ENCODE measurements at places on chromosomes 7 and 10. TPM values are rescaled to one million over a fixed set of nuclear protein-coding genes. Genes with fewer than 3 reads are reported as not detected.

- DNase-seq = no peak
Measured at GRCh38 chr10:118966076-118966849, 63.3 kb upstream of the NANOS1 start.

GRCh38 chr10:10647331-10647730 lies 370.3 kb upstream of the CELF2 start:
- DNase-seq = no peak

GRCh38 chr7:28774261-28774988 lies 183.7 kb downstream of the TRIL start:
- DNase-seq = no peak

DNA sequence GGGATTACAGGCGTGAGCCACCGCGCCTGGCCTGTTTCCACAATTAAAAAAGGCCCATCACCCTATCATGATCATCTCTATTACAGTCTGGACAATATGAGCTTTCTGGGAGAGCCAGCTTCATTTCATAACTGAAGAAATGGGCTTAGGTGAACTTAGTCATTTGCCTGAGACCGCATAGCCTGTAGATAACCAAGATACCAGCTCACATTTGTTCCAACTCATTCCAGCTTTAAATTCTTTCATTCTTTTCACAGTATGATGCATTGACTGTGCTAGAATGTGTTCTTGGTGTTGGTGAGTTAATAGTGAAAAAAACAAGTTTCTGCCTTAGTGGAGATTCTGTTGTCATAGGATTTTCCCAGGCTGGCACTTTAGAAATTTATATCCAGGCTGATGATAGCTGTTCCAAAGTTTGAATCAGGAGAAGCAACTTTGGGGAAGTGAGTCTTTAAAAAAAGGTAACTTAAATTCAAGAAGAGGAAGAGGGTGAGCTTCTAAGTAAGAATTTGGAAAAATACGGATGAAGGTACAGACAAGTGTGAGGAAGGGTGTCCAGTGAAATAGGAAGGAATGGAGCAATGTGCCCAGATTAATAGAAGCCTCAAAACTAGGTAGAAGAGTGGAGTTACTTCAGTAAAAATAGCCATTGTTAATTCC lies 2.1 kb upstream of the H2AZ2 start:
- no peak for DNase-seq

DNA sequence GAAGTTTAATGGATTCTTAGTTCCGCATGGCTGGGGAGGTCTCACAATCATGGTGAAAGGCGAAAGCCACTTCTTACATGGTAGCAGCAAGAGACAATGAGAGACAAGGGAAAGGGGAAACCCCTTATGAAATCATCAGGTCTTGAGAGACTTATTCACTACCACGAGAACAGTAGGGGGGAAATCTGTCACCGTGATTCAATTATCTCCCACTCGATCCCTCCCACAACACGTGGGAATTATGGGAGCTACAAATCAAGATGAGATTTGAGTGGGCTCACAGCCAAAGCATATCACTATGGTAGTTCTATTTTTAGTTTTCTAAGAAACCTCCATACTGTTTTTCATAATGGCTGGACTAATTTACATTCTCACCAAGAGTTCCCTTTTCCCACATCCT lies 36.7 kb downstream of the SPAM1 start:
- no peak for DNase-seq

GRCh38 chr7:17680943-17681351 lies 259.3 kb downstream of the SNX13 start:
- DNase-seq = no peak

DNA sequence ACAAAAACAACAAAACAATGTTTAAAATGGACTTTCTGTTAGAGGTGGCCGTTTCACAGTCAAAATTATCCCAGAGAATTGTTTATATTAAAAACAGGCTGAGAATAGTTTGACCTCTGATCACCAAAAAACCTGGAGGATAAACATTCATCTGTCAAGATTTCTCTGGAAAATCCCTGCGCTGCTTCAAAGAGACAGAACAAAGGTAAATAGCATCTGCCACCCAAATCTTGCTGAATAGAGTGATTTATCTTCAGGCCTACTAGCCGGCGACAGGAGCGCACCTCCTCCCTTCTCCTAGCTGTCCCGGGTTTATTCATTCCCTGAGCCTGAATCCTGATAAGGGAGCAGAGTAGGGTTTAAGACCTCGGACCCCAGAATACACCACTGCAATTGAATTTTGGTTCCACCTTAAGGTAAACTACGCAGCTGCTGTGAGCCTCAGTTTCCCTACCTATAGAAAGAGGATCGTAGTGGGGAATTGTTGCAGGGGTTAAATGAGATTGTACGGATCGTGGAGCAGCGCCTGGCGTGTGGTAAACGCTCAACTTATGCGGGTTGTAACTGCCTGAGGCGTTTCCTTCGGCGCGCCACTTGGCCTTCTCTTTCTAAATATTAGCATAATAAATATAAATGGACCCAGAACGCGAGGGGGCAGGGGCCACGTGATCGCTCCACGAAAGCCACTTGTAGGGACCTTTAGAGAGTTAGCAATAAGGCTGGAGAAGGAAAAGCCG lies 498 bp upstream of the ST7 start:
- DNase-seq = no peak

GRCh38 chr10:86170255-86171108 lies 196.1 kb downstream of the GRID1 start:
- no peak for DNase-seq

GRCh38 chr10:4070921-4071660 lies 286.1 kb upstream of the KLF6 start:
- DNase-seq = no peak

GRCh38 chr7:121391686-121392085 lies 4.4 kb downstream of the FAM3C start:
- DNase-seq = no peak

DNA sequence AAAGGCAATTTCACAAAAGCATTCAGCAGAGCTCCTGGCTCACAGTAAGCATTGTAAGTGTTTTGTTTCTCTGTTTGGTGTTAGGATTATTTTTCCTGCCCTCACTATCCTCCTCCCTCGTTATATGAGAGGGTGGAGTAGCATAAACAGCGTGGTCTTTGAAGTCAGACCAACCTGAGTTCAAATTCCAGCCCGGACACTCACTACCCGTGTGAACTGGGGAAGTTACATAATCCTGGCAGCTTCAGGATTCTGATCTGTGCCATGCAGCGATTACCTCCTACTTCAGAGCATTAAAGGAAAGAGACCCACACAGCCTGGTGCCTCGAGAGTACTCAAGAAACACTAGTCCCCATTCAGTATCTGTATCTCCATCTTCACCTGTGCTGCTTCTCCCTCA lies 386.5 kb downstream of the INHBA start:
- DNase-seq = no peak

- no peak for DNase-seq
Measured at GRCh38 chr7:14207138-14207537, 217.7 kb upstream of the ETV1 start.

- no peak for DNase-seq
Measured at GRCh38 chr7:30012757-30013156, 13.7 kb downstream of the FKBP14 start.

DNA sequence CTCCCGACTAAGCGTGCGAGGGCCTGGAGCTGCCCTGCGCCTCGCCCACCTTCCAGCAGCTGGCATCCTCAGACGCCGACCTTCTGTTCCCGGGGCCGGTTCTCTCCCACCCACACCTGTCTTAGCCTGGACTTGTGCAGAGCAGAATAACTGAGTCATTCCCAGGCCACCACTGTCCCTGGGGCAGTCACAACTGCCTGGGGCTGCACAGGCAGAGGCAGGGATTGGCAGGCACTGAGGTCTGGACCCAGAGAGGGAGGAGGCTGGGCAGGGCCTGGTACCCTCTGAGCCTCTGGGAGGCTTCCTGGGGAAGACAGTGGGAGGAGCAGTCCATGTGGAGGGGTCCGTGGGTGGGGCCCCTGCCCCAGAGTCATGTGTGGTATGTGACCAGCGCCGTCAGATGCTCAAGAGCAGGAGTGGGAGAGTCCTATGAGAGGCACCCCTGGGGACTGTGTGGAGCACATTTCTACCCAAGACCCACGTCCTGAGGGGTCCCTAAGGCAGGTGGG lies 74.3 kb downstream of the NKX6-2 start:
- DNase-seq = no peak

- no peak for DNase-seq
Measured at GRCh38 chr7:157009170-157009777, 1.2 kb downstream of the MNX1 start.

GRCh38 chr10:104447331-104447730 lies 93.7 kb downstream of the CFAP58 start:
- DNase-seq = no peak

DNA sequence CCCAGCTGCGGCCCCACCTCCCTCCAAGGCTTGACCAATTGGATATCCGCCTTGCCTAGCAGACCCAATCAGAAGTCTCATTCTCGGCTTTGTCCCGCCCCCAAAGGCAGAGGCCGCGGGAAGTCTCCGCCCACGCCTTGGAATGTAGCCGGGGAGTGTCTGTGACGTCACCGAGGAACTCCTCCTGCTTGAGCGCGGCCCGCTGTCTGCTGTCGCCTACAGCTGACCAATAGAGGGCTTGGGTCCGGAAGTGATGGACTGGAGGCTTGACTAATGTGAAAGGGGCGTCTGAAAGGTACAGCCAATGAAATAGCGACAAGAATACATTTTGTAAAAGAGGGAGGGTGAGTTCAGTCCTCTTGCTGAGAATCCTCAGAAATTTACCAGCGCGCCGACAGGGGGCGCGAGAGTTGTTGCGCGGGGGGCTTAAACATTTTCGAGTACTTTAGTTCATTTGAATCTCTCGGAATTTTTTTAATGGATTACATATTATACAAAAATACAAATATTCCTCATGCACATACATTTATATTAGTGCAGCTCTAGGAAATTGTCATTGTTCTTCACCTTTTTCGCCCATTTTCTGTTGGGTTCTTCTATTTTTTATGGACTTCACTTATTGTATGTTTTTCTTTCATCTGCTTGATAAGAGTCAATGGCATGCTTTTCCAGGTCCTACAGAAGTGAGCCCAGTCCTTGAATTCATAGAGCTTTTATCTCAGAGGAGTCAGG lies 376 bp upstream of the CREB3L2 start:
- DNase-seq = peak; percentile 100

- DNase-seq = no peak
Measured at GRCh38 chr10:131891196-131891928, 9.4 kb upstream of the PPP2R2D start.

DNA sequence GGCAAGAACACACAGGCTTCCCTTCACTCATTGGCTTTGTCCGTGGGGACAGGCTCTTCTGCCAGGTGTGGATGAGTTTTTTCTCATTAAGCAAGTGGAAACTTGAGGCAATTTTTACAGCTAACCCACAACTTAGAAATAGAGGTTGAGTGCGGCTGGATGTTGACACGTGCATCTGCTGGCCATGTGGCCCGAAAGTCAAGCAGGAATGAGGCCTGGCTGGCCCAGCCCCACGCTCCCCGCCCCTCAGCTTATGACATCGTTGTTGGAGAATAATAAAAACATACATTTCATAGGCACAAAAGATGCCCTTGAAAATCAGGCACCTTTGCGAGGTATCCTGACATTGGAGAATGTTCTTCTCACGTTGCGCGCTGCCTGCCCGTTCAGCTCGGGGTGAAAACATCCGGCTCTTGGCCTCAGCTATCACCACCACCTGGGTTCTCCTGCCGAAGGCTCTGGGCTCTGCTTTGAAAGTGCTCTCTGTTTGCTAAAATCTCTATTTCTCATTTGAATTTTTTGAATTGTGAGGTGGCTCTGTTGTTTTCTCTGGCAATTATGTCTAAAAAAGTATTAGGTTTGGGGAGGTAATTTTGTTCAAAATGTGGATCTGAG lies 310.7 kb downstream of the WDR37 start:
- peak; percentile 49 for DNase-seq

Gene CADPS2
- 25.5 TPM for total RNA-seq

Gene RSBN1L
- 11.3 TPM for total RNA-seq

Gene PLXNA4
- 14.0 TPM for total RNA-seq

Gene PRPF18
- total RNA-seq = 25.8 TPM

Gene LRIT1
- not detected for total RNA-seq

Gene NPY
- 169 TPM for total RNA-seq

Gene ZNF716
- not detected for total RNA-seq

Gene IKZF5
- total RNA-seq = 9.6 TPM

Gene EPHA1
- total RNA-seq = 51.3 TPM
